ENCODE measurements at places on chromosomes 1 and 21.

GRCh38 chr21:35488946-35489345 is 439.8 kb upstream of the RUNX1 start:
- DNase-seq = no peak

DNA sequence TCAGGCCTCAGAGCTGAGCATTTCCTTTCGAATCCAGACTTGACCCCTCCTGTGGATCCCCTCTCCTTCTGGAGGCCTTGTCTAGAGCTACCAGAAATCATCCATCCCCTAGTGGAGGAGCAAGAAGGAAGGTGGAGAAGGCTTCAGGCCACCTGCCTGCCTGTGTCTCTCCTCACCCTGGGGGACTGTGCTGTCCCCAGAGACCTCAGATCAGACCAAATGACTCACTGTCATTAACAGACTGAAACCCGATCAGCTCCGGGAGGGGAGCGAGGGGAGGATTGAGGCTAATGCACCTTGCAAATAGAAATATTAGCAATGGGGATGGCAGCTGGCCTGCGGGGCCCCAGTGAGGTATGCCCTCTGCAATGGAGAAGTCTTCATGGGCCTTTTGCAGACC is 2.1 kb downstream of the MYBPH start:
- no peak for DNase-seq

DNA sequence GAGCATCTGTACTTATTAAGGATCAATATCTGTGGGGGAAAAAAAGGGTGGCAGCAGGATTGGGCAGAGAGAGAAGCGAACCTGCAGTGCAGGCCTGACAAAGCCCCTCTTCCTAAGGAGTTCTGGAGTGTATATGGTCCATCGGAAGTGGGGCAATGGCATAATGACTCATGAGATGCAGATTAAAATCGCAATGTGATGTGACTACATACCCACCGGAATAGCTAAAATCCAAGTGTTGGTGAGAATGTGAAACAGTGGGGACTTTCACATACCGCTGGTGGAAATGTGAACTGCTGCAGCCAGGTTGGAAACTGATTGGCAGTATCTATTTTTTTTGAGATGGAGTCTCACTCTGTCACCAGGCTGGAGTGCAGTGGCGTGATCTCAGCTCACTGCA is 8.2 kb upstream of the CREG1 start:
- DNase-seq = no peak

- no peak for DNase-seq
Observed at GRCh38 chr21:16280686-16281091, 550.9 kb downstream of the USP25 start.

GRCh38 chr1:226601456-226601855 is 52.9 kb downstream of the STUM start:
- no peak for DNase-seq

DNA sequence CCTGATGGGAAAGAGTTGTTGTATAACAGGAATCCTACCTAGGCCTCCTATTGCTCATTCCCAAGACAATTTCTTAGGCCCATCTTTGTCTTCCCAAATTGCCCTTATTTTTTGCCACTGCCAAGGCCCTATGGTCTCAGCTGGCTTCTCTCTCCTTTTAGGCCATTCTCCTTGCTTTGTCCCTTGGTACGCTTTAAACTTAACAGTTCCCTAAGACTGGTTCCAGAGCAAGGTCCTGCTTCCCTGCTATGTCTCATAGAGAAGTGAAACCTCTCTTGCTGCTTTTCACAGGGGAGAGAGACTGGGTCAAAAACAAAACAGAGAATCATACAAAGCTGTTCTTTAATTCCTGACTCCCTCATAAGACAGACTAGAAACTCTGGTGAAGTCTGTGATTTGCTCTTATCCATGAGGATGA is 77.1 kb downstream of the XCL2 start:
- DNase-seq = no peak

GRCh38 chr1:117096951-117097408 is 24.6 kb downstream of the TRIM45 start:
- DNase-seq = no peak

- DNase-seq = no peak
Observed at GRCh38 chr1:161196111-161196510, 2.7 kb downstream of the ADAMTS4 start.

DNA sequence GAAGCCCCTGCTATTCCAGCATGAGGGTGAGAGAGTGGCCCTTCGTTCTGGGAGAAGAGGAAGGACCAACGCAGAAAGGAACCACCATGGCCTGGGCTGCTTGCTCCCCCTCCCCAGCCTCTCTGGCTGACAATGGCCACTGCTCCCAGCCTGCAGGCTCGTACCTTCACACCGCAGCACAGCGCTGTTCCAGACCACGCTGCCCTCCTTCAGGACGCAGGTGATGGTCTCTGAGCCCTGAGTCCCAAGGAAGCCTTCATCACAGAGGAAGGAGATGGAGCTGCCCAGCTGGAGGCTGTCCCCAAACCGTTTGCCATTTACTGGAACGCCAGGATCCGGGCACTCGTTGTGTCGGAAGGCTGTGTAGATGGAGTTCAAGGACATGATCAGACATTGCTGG is 124.9 kb upstream of the HMGB4 start:
- no peak for DNase-seq

Data from NCI-H2081 treated with DMSO at 0.1 percent for 48 hours (cell line).